ENCODE measurements at places on chromosomes 16 and 17. TPM values are rescaled to one million over a fixed set of nuclear protein-coding genes. Genes with fewer than 3 reads are reported as not detected.

Gene PDILT
- polyA plus RNA-seq, result not detected

Gene KRTAP1-1
- not detected for polyA plus RNA-seq

Gene ASPHD1
- polyA plus RNA-seq, result not detected

Gene ARL2BP
- polyA plus RNA-seq, result 32.5 TPM

Gene GRAP
- polyA plus RNA-seq, result 93.2 TPM

Gene SCARF1
- polyA plus RNA-seq, result 0.54 TPM

Gene CCL7
- not detected for polyA plus RNA-seq

Gene SLC5A2
- polyA plus RNA-seq, result 0.43 TPM

Gene TP53TG3F
- not detected for polyA plus RNA-seq

Gene GCGR
- not detected for polyA plus RNA-seq

Gene IL21R
- polyA plus RNA-seq, result 49.9 TPM

Gene CBLN1
- polyA plus RNA-seq, result not detected

Gene CES3
- polyA plus RNA-seq, result 0.25 TPM

GRCh38 chr17:5226940-5227878 lies 7.5 kb downstream of the SCIMP start:
- peak; percentile 59 for DNase-seq

DNA sequence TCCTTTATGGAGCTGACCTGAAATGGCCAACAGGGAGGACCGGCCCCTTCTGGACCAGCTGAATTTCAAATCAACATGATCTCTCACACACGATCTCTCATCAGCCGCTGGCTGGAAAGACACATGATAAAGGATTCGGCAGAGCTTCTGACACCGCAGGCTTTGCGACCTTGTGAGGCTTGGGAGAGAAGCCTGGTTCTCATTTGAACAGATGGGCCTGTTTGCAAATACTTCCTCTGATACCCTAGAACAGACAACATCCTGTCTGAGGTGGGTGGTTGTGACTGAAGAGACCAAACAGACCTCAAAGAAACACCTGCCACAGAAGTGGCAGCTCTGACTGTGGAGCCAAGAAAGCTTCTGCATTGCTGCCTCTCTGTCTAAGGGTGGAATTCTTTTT lies 77.9 kb upstream of the SDK2 start:
- DNase-seq, result peak; percentile 29

- DNase-seq, result no peak
Measured at GRCh38 chr17:76578376-76578775, 7.3 kb downstream of the ST6GALNAC2 start.

- no peak for DNase-seq
Measured at GRCh38 chr17:60554377-60554788, 28.3 kb upstream of the APPBP2 start.

DNA sequence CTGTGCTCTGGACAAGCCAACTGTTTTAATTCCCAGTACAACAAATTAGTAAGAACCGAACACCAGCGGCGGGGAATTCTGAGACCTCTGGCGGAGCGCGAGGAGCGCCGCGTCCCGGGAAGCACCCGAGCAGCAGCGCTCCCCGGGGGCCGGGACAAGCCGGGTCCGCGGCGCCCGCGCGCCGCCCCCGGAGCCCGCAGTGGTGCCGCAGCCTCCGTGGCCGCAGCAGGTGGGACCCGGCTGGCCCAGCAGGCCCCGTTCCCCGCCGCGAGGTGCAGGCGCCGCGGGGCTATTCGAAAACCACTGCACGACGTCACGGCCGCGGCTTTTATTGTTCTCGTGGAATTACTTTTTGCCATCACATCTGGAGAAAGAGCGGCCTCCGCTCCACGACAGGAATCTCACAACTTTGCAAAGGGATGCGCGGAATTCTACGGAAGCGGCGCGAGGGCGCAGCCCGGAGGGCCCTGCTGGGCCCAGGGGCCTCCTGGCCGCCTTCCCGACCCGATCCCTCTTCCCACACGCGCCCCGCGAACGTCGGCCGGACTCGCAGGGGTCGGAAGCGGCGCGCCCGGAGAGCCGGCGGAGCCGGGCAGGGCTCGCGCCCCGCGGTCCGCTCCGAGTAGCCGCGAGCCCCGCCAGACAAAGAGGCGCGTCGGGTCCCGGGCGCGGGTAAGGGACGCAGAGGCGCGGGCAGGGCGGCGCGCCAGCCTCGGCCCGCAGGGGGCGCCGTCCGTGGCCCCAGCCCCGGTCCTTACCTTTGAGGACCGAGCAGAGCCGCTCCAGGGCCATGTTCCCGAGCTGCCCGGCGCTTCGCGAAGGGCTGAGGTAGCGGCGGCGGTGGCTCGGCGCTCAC lies 696 bp downstream of the NETO2 start:
- DNase-seq, result peak; percentile 85

DNA sequence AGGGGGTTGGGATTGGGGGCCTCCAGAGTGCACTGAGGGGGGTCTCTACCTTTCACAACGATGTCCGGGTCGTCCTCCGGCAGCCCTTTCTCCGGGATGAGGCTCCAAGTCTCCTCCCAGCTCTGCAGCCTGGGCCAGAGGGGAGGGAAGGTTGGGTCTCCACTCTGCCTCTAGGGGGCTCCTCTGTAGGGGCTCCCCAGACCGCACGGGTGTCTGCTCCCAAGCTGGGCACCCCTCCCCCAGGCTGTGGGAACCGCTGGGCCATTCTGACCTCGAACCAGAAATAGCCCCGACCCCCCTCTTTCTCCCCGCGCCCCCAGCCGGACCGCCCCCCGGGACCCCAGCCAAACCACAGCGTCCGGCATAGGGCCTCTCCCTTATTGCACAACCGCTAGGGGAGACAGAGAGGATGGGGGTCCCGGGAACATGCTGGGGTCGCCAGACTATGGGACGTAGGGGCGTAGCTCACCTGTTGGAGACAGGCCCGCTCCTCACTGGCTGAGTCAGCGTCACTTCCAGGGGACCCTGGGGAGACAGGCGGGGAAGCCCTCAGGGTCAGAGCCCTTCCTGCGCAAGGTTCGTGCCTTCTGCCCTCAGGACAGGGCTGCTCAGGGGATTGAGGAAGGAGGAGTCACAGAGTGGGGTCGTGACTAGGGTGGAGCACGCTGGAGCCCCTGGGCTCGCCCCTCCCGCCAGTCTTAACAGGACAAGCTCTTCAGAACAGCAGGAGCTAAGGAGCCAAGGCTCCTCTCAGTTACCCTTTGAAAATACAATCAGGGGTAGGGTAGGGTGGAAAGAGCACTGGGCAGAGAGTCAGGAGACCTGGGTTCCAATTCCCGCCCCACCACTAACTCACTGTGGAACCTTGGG lies 2.7 kb downstream of the PLEKHH3 start:
- peak; percentile 69 for DNase-seq

DNA sequence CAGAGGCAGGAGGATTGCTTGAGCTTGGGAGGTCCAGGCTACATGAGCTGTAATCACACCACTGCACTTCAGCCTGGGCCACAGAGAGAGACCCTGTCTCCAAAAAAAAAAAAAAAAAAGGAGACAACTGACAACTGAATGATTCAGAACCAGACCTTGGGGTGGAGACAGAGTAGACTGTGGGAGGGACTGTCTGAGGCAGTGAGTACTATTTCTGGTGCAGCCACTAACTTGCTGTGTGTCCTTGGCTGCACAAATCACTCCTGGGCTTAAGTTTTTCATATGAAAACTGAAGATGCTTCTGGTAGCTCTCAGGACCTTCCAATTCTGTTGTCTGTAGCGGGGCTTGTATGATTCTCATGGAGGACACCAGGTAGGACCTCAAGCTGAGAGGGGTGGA lies 5.8 kb downstream of the ASB16 start:
- DNase-seq, result no peak

GRCh38 chr17:37179893-37180292 lies 195.9 kb upstream of the C17orf78 start:
- no peak for DNase-seq

- DNase-seq, result no peak
Measured at GRCh38 chr17:42305543-42306384, 17.5 kb downstream of the STAT5A start.

DNA sequence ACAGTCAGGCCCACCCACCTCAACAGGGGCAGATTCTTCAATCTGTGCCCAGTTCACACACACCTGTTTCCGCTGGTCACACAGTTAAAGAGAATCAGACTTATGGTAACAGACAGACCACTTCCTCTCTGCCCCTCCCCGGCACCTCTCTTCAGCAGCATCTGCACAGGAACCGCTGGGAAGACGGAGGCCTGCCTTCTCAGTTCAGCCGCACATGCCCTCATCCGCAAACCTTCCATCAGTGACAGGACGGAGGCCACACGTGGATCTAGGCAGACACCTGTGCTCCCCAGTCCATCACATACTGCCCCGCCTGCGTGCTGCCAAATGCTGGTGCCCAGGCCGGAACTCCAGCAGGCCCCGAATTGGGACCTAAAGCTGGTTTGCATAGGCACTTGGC lies 10.3 kb downstream of the PHB1 start:
- DNase-seq, result peak; percentile 68

DNA sequence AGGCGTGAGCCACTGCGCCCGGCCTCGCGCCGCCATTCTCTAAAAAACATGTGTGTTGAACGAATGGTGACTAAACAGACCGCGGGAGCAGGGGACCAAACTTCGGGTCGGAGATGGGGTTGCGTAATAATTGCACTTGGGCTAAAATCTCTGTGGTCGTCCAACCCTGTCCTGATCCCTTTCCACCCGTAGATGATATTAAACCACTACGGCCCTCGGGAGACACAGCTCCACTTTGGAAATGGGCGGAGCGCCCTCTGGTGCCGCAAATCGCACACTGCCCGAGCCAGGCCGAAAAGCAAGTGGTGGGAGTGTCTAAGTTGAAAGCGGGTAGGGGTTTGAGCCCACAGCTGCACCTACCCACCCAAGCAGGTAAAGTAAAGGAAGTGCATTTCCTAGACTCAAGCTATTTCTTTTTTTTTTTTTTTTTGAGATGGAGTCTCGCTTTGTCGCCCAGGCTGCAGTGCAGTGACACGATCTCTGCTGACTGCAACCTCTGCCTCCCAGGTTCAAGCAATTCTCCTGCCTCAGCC lies 17.0 kb downstream of the CAVIN1 start:
- DNase-seq, result peak; percentile 86

- DNase-seq, result no peak
Measured at GRCh38 chr17:50153650-50154575, 3.4 kb upstream of the PPP1R9B start.

GRCh38 chr16:714558-715476 lies at the start of gene METRN:
METRN (plus strand) TSS chr16:715118; CDS start chr16:715290, 172 bp downstream.
- DNase-seq, result peak; percentile 88

GRCh38 chr17:68710035-68710780 lies 109.0 kb upstream of the FAM20A start:
- no peak for DNase-seq

- no peak for DNase-seq
Measured at GRCh38 chr17:29874931-29875596, 55.0 kb downstream of the SSH2 start.

GRCh38 chr17:79518585-79519523 lies 92.0 kb downstream of the RBFOX3 start:
- DNase-seq, result no peak

DNA sequence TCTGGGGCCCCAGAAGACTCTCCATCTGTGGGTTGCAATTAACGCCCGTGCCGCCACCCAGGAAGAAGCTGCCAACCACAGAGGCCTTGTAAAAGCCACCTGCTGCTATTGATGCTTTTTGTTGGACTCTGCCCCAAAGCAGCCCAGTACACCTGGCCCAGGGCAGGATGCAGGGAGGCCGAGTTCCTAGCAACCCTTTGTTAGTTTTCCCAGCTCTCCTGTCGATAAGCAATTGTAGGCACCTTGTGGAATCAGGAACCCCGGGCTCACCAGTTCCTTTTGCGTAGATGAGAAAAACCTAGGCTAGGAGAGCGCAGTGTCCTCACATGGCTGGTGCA lies 103.3 kb downstream of the ABCC6 start:
- no peak for DNase-seq

GRCh38 chr16:26827386-26827785 lies 239.3 kb upstream of the C16orf82 start:
- DNase-seq, result no peak

- DNase-seq, result no peak
Measured at GRCh38 chr16:30876867-30877266, 17.0 kb downstream of the BCL7C start.

DNA sequence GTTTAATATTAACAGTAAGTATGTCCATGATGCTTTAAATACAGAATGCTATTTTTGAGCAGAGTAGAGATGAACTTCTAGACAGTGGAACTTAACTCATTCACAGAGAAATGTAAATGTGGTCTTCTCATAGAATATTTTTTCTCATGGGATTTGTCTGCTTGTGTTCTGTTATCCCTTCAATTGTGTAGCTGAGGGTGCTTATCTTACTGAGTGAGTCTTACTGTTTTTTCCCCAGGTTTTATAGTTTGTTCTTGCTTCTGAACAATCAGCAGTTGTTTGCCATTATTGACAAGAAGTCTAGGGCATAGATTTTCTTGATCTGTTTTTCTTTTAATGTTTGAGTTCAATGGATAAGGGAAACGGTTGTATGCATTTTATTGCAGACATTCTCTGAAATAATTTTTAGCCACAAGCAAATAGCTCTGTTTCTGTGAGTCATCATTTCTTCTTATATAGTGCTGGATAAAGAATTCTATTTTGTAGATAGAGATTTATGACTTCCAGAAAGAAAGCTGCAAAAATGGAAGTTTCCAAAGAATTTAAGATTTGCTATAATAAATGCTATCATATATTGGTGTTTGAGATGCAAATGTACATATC lies 60.5 kb downstream of the NF1 start:
- no peak for DNase-seq

DNA sequence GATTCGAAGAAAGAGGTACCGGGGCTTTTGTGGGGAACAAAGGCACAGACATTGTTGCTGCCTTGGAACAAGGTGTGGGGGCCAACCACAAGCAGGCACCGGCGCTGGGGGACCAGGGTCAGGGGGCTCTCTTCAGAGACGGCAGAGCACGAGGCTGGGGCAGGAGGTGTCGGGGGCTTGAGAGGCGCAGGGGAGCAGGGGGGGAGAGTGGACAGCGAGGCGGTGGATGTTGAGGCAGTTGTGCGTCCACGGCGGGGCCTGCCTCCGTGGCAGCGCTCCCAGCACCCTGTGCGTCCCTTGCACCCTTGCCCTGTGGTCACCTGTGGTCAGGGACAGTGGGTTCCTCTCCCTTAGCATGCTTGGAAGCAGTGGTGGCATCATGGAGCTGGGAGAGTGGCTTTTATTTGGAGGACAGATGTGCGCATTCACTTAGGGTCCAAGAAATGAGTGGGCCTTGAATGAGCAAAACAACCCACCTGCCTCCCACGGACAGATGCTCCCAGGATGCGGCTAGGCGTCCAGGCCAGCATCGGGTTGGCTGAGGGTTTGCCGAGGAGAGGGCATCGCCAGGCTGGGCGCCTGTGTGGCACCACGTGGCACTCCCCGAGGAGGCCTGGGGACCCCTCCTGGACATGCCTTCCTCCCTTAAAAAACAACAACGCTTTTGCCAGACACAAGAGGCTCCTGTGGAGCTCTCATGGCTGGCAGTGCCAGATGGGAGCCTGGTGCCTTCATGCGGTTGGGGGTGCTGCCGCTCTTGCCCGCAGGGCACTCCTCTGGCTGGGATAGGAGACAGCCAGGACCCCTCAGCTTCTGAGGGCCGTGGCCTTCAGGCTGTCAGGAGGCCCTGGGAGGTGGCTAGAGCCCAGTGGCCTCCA lies 113.0 kb downstream of the BANP start:
- DNase-seq, result no peak

DNA sequence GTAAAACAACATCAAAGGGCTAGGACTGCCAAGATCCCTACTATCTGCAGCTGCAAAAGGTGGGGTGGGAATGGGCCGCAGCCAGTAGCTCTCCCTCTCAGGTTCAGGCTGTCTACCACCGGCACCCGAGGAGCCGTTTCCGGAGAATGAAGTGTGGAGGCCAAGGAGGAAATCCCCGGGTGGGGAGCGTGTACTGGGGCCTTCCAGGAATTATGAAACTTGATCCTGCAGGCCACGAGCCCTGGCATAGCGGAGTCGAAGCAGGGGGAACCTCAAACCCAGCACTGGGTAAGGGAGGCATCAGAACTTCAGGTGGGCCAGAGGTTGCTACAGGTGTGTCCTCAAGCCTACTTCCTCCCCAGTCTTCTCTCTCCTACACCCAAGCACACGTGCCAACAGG lies 5.1 kb downstream of the INPP5K start:
- no peak for DNase-seq

Measured in B cell (primary cell).